ENCODE measurements at places on chromosomes 6 and 20.

GRCh38 chr6:44923444-44923843, 404.7 kb upstream of the RUNX2 start:
- DNase-seq = no peak

DNA sequence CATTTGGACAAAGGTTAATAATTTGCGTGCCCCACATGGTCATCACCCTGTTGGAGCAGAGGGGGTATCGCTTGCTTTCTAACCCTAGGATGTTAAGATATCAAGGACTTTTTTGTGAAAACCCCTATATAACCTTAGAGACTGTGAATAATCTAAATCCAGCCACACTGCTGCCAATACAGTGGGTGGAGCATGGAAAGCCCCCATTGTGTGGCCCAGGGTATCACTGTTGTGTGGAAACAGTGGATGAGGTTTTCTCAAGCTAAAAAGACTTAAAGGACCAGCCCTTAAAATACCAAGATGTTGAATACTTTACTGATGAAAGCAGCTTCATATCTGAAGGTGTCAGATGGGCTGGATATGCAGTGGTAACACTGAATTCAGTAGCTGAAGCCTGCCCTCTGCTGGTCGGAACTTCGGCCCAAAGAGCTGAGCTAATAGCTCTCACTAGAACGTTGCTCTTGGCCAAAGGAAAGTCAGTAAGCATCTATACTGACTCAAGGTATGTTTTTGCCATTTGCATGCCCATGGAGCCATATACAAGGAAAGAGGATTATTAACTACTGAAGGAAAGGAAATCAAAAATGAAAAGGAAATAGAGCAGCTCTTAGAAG, 695.2 kb downstream of the PHF3 start:
- no peak for DNase-seq

DNA sequence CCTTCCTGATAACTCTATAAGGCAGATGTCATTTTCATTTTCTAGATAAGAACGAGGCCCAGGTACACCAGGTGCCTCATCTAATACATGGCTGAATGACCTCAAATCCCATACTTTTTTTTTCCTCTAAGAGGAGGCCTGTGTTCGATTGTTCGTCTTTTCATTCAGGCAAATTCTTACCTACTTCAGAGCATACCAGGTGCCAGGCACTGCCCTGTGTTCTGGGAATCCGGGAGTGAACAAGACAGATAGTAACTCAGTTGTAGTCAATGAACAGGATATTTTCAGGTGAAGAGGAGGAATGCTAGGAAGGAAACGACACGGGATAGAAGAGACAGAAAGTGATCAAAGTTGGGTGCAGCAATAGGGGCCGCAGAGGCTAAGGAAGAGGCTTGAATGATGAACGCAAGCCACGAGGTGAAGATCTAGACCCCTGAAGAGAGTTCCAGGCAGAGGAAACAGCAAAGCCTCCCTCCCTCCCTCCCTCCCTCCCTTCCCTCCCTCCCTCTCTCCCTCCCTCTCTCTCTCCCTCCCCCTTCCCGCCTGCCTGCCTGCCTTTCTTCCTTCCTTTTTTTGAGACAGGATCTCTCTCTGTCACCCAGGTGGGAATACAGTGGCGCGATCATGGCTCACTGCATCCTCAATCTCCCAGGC, 150.1 kb upstream of the ZNF217 start:
- DNase-seq = no peak

- no peak for DNase-seq
These were observed 8.1 kb downstream of the CFAP61 start for GRCh38 chr20:20060234-20060998.

GRCh38 chr20:61349447-61350165, 97.5 kb downstream of the CDH4 start:
- DNase-seq = no peak

DNA sequence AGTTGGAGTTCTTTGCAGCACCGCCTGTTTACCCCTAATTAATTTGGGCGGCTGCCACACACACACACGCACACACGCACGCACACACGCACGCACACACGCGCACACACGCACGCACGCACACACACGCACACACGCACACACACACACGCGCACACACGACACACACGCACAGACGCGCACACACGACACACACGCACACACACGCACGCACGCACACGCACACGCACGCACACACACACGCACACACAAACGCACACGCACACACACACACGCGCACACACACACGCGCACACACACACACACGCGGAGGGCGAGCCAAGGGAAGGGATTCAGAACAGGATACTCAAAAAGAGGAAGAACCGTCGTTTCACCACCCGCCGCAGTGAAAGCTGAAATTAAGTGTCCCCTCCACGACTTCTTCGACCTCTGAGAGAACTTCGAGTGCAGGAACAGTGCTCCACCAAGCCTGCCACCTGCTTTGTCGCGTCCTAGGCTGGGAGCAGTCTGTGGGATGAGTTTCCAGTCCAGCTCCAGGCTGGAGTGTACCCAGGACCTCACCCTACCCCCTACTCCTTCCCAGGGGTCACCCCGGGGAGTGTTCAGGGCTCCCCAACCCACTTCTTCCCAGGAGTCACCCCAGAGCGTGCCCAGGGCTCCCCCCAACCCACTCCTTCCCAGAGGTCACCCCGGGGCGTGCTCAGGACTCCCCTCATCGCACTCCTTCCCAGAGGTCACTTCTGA, 1.1 kb downstream of the RNASET2 start:
- DNase-seq = no peak

All from GM04504 (cell line).